ENCODE measurements at places on chromosomes 13 and 19.

DNA sequence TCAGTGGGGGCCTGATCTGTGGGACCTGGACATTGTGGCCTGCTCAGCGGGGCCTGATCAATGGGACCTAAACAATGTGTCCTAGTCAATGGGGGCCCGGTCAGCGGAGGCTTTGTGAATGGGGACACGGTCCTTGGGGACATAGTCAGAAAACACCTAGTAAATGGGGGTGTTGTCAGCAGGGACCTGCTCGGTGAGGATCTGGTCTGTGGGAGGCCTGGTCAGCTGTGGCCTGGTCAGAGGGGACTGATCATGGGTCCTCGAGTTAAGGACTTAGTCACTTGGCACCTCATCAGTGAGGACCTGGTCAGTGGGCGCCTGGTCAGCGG, 44.5 kb upstream of the TPM4 start:
- no peak for DNase-seq

GRCh38 chr13:79297128-79297527, 108.9 kb downstream of the RBM26 start:
- no peak for DNase-seq

DNA sequence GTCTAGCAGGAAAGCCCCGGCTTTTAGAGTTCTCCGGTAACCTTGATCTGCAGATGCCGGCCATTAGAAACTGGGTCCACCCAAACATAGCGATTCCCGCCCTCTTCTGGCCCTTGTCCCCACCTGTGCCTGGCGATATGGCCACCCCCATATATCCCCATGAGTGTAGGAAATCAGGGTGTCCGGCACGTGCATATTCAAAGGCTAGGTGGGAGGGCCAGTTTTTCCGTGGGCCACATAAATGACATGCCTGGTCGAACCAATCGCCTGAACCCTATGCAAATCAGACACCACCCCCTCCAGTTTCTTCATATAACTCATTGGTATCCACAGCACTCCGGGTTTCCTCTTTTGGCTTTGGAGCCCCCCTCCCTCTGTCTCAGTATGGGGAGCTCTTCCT, 37.4 kb downstream of the ERICH4 start:
- DNase-seq, result no peak

GRCh38 chr13:30110301-30111070, 196.9 kb downstream of the KATNAL1 start:
- DNase-seq, result no peak

DNA sequence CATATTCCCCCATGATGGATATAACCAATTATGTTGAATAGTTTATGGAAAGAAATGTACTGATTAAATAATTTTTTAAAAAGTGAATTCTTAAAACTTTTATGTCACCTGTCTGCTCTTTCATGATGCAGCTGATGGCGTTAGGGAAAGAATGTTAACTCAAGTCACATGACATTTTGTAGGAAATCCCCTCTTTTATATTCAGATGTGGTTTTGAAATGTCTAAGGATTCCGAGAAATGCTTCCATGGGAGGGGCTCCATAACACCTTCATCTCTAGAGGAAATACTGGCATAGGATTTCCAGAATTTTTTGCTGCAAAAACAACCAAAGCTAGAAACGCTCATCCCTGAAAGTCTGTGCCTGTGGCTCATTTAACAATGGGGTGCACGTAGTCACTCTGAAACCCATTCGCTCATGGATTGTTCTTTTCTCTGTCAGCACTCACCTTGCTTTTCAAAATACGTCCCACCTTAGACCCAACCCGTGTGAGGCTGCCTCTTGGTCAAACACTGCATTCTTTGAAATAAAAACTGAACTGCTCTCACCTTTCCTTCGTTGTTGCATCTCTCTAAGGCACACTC, 288.9 kb downstream of the SHISA2 start:
- DNase-seq, result no peak

DNA sequence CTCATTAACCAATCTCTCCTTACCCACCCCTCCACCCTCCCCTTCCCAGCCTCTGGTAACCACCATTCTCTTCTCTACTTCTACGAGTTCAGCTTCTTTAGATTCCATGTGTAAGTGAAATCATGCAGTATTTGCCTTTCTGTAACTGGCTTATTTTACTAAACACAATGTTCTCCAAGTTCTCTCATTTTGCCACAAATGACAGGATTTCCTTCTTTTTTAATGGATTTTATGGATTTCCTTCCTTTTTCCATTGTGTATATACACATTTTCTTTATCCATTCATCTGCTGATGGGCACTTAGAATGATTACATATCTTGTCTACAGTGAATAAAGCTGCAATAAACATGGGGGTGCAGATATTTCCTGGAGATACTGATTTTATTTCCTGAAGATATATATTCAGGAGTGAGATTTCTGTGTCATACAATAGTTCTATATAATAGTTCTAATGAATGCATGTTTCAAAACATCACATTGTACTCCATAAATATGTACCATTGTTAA, 20.2 kb downstream of the KCTD12 start:
- no peak for DNase-seq

DNA sequence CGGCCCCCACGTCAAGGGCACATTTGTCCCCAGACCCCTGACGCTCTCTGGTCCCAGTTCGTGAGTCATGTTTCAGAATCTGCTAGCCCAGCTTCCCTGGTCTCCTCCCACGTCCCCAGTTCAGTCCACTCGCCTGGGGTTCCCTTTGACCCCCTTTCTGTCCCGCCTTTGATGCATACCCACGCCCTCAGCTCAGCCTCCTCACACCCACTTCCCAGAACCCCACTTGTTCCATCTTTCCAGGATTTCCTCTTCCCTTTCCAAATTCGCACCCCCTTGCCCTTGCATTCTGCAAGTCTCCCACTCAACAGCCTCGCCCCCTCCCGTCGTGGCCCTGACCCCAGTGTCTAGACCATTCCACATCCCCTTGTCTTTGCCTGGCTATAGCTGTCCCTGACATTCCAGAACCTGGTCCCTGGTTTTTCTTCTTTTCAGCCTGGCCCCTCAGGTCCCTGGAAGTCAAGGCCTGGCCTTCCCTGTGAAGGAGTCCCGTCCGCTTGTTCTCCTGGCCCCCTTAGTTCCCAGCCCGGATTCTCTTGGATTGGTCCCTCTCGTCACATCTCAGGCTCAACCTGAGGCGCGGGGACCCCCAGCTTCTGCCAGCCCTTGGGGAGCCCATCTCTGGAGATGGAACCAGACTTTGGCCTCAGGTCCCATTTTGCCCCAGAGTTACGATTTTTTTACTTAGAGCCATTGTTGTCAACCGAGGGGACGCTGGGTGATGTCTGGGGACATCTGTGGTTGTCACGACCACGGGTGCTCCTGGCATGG, 1.3 kb downstream of the NCLN start:
- no peak for DNase-seq

DNA sequence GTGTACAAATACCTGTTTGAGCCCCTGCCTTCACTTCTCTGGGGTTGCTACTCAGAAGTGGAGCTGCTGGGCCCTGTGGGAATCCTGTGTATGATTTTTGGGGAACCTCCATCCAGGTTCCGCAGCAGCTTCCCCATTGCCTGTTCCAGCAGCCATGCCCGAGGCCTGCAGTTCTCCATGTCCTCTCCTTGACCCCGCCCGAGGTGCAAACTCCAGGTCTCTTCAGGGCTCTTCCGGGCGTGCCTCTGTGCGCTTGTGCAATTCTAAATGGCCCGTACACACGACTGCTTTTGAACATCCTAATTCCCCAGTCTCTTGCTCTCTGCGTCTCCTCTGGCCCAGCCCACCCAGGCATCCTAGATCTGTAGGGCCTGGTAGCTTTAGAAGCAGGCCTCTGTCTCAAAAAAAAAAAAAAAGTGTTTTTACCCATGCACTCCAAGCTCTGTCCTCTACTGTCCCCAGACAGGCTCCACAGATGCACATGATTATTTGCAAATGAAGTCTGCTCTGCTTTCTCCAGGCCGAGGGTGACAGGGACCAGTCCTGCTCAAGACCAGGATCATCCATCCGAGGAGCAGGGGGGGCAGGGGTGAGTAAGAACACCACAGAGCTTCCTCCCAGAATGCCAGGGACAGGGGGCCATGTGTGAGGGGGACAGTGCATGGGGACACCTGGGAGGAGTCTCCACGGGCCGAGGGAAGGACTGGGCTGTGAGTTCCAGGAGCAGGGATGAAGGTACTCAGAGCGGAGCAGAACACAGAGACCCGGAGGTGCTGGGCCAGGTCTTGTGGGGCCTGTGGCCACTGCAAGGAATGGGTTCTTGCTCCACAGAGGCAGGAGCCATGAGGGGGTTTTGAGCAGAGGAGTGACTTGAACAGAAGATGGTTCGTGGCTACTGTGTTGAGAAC, 51.7 kb downstream of the SLC7A9 start:
- DNase-seq, result peak; percentile 80

GRCh38 chr19:6276447-6276846, 3.3 kb downstream of the MLLT1 start:
- DNase-seq, result no peak

DNA sequence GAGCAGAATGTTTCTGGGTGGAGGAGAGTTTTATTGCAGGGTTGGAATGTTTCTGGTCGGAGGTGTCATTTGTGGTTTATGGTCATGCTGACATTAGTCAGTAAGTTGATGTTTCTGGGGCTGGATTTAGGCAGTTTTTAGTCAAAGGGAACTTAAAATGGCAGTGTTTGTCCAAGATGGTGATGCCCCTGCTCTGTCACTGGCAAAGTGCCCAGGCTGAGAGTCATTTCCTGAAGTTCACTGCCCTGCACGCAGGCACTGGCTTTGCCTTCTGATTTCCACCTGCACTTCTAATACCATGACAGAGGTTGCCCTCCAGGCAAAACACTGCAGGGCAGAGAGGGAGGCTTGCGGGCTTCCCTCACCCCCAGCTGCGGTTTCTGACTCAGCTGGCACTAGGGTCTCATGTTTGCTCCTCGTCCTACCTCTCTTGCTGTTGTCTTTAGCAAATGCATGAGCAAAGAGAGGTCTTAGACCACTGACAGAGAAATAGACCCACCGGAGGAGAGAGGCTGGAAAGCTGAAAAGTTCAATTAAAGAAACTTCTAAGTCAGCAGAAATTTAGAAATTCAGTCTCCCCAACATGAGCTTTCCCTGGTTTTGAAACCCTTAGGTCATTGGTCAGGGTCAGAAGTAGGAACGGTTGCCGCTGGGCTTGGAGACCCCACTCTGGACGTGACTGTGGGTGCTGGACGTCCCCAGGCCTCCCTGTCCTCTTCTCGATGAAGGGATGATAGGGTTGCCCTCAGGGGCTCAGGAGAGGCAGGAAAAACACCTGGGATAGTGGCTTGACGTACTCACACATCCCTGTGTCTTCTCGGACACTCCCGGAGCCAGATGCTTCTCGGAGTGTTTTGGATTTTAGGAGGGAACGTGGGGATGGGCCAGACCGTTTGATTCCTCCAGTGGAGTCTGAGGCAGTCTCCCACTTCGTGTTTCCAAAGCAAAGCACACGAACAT, 26.3 kb downstream of the TMEM255B start:
- no peak for DNase-seq

DNA sequence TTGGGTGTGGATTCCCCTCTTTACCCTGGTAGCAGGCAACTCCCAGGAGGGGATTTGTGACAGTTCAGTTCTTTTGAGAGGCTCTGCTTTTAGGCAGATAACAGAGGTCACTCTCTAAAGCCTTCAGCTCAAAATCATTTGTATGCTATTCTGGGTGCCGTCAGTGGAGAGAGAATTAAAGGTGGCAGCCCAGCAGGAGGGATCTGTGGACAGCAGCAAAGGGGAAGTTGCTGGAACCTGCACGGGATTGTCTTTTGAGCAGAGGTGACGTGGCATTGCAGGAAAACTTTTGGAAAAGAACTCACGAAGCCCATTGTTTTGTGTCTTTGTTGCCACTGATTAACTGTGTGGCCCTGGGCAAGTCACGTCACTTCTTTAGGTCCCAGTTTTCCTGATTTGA, 62.4 kb upstream of the C1QTNF9 start:
- no peak for DNase-seq

- no peak for DNase-seq
Observed at GRCh38 chr13:112207129-112207528, 140.2 kb downstream of the SOX1 start.

GRCh38 chr19:29812080-29812880, 489 bp downstream of the CCNE1 start:
- no peak for DNase-seq

DNA sequence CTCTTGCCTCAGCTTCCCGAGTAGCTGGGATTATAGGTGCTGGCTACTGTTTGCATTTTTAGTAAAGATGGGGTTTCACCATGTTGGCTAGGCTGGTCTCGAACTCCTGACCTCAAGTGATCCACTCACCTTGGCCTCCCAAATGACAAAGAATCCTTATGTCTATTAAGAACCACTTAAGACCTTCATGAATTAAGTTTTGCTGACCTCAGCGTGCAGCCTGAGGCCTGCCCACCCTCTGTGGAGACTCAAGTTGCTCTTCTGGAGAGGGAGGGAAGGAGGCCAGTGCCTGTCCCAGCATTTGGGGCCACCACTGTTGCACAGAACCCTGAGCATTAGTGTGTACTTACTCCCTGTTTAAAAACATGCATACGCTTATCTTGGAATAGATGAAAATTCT, 313.3 kb downstream of the FGF9 start:
- DNase-seq, result no peak

- no peak for DNase-seq
Observed at GRCh38 chr13:112955271-112955937, 13.6 kb upstream of the MCF2L start.

DNA sequence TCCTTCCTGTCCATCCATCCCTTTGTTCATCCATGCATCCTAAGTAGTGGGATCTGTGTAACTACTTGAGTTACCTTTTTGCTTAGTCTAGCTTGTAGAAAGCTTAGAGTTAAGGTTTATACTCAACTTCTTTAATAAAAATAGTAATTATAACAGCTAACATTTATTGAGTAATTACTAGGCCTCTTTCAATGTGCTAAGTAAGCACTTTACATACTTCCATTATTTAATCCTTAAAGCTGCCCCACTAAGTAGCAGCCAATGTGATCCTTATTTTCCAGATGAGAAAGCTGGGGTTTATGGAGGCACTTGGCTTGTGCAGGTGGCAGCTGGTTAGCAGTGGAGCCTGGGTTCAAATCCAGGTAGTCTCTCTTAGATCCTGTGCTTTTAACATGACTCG, 182.9 kb downstream of the FGF9 start:
- DNase-seq, result no peak

DNA sequence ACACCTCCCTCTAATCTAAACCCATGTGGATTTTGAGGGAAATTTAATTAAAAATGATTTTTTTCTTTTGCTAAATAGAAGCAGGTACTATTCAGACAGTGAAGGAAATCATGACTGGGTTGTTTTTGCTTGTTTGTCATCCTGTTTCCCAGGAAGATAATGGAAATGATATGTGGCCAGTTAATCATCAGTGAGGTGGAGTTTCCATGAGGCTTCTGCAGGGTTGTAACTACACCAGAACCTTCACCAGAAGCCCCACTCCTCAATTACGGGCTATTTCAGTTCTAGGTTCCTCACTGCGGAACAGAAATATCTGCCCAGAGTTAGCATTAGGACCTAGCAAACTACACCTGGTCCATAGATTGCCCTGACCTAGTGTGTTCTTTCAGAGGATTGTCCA, 394.0 kb downstream of the DLEU7 start:
- no peak for DNase-seq

Data from NCI-H510A (cell line).